ENCODE measurements at places on chromosomes 4 and X.
A peak's percentile ranks its signal among the peaks of the same experiment; 100 is the strongest.

GRCh38 chr4:26884486-26884988 is 23.9 kb downstream of the STIM2 start:
- DNase-seq: peak; percentile 6

- DNase-seq: no peak
Observed at GRCh38 chr4:92714640-92715039, 410.9 kb downstream of the GRID2 start.

- DNase-seq: peak; percentile 97
Observed at GRCh38 chr4:6782147-6782845, at the start of gene KIAA0232. Gene KIAA0232 (plus strand): TSS chr4:6782727. CDS start chr4:6824454, 41,727 bp downstream.

- DNase-seq: no peak
Observed at GRCh38 chr4:186500721-186501304, 54.6 kb downstream of the MTNR1A start.

GRCh38 chr4:11722223-11722622 is 293.5 kb upstream of the HS3ST1 start:
- no peak for DNase-seq

DNA sequence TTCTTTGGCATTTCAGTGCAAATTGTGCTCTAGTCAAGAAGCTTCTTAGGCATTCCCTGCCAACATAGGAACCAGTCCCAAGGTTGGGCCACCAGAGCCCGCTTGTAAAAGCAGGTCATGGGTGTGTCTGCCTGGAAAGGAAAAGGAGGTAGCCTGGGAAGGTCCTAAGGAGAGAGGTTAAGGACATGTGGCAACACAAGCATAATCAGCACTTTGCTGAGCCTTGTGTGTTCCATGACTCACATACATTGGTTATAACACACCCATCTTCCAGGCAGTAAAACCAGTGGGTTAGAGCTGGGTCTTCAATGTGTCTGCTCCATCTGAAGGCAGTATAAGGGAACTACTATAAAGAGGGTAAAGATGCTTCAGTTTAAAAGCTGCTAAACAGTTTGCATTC is 165.0 kb downstream of the FHIP1A start:
- no peak for DNase-seq

GRCh38 chrX:118773782-118774181 is 46.4 kb downstream of the IL13RA1 start:
- DNase-seq: no peak

DNA sequence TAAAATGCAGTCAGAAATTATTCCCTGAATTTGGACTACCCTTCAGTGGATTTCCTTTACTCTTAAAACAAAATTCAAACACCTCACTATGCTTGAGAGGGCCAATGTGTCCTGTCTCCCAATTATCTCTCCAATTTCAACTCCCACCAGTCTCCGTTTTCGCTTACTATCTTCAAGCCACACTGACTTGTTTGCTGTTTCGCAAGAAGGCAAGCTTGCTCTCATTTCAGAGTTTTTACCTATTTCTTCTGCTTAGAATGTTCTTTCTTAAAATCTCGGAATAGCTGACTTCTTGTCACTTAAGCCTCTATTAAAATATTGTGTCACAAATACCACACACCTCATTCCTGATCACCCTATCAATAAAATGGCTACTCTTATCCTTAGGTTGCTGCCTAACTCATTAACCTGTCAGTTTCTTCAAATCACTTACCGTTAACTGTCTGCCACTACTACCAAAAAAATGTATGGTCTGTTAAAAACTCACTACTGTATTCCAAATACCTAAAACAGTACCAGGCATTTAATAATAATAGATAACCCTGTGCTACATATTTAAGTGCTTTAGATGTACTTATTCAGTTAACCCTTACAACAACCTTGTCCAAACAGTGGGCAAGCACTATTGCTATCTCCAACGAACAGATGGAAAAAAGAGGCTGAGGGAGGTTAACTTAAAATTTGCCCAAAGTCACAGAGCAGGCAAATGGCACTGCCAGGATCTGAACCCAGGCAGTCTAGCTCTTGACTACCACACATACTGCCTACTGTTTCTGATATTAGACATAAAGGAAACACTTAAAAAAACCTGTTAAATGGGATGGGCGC is 2.9 kb downstream of the UBA6 start:
- DNase-seq: no peak

DNA sequence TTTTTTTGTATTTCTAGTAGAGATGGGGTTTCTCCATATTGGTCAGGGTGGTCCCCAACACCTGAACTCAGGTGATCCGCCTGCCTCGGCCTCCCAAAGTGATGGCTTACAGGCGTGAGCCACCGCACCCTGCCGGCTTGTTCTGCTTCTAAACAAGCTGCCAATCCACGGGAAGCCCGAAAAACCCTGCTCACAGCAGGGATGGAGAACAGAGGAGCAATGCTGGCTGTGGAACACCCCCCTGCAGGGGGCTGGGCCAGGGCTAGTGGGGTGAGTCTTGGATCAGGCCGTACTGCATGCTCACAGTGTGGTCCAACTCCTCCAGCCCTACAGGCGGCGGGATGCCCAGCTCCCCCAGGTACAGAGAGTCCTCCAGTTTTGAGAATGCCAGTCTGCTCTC is 38.1 kb upstream of the ARHGAP6 start:
- no peak for DNase-seq

DNA sequence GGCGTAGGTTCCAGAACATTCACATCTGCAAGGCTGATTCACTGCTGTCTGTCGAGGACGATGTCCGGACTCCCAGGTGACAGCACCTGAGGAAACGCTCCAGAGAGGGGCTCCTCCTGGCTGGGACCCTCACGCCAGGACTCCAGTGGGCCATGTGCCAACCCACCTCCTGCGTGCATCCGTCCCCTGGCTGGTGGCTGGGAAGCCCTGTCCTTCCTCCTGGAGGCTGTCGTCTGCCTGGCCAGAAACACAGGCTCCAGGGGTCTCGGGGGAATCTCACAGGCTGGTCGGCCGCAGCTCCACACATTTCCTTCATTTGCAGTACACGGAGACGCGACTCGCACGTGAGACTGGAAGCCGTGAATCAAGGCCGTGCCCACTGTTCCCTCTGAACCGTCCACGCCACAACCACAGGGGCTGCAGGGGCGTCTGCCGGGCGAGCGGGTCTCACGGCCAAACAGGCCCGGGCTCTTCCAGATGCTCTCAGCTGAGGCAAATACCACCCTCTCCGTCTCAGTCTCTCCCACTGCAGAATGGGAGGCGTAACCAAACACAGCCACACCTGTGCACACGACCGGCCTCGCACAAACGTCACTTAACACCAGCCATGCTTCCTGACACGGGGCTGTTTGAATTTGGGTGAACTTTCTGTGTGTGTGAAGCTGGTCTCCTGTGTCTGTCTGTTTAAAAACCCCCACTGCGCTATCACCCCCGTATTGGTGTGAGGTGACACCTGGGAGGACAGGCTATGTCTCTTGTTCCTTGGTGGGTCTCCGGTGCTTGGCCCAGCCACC is 38.7 kb upstream of the MXD4 start:
- no peak for DNase-seq

DNA sequence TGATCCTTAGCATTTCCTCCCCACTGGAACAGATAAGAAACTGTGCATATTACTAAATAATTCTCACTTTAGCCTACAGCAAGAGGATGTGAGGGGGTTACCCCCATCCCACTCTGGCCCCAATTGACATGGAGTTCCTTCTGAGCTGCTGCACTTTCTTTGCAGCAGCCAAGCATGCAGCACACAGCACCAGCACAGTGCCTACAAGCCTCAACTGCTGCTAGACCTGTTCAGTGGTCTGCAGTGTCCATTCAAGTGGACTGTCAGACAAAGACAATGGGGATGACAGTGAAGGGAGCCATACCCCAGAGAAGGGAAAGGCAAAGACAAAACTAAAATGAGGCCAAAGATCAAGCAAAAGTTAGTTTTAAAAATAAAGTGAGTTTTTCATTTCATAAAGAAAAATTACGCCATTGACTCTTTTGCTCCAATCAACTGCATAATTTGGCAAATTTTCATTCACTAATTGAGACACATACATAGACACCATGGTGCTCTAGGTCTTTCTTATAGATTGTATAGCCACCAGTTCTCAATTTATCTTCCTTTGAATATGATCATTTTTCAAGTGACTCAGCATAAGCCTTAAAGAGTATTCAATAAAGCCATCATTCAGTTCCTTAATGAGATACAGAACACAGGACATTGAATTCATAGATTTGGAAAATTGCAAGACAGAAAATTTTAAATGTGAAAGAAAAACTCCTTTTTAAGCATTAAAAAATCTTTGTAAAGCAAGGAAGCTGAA is 410.6 kb downstream of the HNRNPD start:
- no peak for DNase-seq
